Esophagus mucosa (tissue), 1 donor: ENCODE measurements at places on chromosomes 1 and 21. TPM values are rescaled to one million over a fixed set of nuclear protein-coding genes. Genes with fewer than 3 reads are reported as not detected.

SORT1 gene
- total RNA-seq, result 60.6 TPM

CLCA1 gene
- total RNA-seq, result 0.08 TPM

FASLG gene
- not detected for total RNA-seq

SLC44A5 gene
- total RNA-seq, result 0.60 TPM

RXFP4 gene
- not detected for total RNA-seq

GSTM3 gene
- 19.4 TPM for total RNA-seq

CYP4B1 gene
- total RNA-seq, result 13.5 TPM

KRTAP22-1 gene
- not detected for total RNA-seq

GRCh38 chr1:107843989-107844388, 121.0 kb downstream of the VAV3 start:
- ATAC-seq, result no peak

- ATAC-seq, result no peak
Observed at GRCh38 chr1:103459346-103459745, 66.2 kb upstream of the RNPC3 start.

- ATAC-seq, result peak; percentile 93
Observed at GRCh38 chr1:245085508-245086095, 69.2 kb upstream of the KIF26B start.

DNA sequence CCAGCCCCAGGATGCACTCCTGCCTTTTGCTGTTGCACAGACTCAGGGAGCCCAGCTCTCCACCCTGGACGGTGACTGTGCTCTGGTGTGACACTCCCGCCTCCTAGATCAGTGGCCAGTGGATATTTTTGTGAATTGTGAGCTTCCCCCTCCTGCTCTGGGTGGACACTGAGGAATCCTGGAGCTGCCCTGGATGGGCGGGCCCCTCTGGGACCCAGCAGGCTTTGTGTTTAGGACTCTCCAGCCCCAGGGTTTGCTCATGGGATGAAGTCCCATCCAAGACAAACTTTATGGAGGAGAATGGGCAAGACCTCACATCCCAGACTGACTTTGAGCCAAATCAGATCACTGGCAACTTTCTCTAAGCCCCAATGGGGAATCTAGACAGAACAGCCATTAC, 16.1 kb downstream of the SLC6A9 start:
- no peak for ATAC-seq

DNA sequence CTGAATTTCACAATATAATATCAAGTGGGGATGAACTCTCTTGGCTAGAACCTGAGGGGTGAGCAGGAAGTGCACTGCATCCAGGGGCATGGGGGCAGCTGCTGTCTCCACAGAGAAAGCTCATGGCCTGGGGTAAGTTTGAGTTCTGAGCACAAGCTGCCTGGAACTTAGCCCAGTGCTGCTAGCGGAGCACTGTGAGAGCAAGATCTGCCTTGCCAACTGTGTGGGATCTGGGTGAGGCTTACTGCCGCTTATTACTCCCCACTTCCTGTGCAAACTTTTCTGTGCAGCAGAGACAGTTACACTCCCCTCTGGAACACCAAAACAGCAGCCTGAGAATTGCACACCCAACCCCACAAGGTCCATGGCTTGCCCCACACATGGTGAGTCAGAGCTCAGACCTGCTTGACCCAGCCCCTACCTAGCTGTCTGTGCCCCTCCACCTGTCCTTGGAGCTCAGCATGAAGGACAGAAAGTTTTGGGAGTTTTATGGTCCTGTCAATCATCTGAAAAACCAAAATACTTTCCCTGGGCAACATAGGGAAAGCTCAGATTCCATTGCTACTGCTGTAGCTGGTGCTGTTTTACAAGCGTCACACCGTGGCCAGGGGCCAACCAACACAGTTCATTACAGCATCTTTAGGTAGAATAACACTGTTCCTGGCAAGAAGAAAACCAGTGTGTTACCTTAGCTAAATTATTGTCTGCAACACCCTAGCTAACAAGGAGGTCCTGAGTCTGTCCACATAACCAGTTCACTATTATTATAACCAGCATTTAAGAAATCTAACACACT, 762.1 kb upstream of the NEGR1 start:
- ATAC-seq, result no peak

DNA sequence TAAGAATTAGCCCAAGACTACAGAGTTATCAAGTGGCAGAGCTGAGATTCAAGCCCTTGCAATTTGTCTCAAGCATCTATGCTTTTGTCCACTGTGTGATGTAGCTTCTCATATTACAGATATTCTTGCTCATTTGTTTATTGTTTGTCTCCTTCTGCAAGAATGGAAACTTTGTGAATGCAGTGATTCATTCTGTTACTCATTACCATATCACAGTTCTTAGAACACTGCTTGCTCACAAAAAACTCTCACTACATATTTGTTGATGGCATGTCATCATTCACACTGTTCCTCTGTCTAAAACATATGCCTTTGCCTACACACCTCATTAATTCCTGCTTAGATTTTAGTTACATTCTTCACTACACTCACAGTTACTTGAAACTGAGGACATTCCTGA, 1198.9 kb downstream of the PLA2G4A start:
- ATAC-seq, result no peak

DNA sequence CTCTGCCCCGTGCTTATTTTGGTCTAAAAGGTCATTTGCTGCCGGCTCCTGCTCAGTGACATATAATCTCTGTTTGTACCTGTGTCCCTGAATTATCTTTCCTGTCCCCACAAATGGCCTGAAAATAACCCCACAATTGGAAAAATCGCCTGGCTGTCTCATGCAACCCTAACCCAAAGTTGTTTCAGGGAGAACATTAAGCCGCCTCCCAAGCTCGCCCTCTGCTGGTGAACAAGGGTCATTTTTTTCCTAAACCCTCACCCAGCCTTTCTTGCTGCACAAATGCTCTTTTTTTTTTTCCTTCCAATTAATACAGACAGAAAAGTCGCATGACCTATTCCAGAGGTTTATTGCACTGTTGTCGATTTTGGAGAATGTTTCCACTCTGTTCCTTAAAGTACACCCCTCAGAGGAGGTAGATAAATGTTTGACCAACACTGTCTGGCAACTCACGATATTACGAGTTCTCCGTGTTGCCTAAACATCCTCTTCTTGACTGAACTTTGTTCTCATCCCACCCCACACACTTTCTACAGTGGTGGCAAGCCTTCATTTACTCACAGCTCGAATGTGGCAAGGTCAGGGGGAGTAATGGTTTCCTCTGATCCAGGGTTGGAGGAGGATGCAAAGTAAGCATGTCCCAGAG, 148.7 kb downstream of the ZZZ3 start:
- ATAC-seq, result peak; percentile 46

DNA sequence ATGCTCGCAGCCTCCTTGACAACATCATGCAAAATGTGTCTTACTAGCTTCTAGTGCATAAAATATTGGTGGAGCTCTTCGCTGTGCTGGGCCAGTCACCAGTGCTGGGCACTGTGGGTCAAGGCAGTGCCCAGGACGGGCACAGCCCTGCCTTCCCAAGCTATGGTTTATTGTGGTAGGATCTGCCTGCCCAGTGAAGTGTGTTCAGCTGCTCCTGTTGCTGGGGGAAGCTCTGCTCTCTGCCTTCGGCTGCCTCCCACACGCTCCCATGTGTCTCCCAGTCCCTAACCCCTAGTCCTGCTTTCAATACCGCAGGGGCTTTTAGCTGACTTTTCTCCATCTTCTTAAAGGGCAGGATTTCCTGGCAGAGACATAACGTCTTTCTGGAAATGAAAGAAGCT, 15.7 kb downstream of the EPHX1 start:
- no peak for ATAC-seq

DNA sequence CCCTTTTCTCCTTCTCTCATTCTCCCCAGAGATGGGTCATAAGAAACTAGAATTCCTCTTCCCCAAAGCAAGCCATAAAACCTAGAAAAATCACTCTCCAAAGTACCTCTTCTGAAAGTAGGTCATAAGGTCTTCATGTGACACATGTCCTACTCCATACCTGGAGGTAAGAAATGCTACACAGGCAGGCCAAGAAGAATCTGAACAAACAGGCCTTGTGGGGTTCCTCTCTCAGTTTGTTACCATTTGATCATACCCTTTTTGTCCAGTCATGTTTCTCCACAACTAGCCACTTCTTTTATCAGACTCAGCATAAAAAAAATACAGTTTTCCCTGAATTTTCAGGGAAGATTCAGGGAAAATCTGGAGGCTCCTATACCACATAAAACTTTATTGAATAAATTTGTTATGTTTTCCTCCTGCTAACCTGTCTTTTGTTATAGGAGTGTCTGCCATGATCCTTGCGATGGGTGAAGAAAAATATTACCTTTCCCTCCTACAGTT, 134.4 kb upstream of the LMO4 start:
- no peak for ATAC-seq

- peak; percentile 74 for ATAC-seq
Observed at GRCh38 chr1:229191066-229191674, 79.7 kb upstream of the RAB4A start.

GRCh38 chr1:58824753-58825389, 41.0 kb upstream of the JUN start:
- peak; percentile 93 for ATAC-seq

DNA sequence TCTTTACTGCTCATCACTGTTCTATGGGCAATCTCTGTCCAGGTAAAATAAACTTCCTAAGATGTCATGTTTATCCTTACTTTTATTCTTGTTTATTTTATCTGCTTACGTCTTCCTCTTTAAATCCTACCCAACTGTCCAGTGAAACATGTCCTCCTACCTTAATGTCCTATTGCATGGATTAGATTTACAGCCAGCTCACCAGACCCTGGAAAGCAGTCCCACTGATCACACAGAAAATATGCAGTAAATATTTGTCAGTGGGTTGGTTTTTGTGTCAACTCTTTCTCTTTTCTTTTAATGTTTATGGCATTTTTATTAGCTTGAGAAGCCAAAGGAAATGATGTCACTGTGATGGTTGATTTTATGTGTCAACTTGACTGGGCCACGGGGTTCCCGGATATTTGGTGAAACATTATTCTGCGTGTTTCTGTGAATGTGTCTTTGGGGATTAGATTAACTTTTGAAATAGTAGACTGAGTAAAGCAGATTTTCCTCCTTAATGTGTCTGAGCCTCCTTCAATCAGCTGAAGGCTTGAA, 258.3 kb downstream of the SRGAP2C start:
- ATAC-seq, result no peak

DNA sequence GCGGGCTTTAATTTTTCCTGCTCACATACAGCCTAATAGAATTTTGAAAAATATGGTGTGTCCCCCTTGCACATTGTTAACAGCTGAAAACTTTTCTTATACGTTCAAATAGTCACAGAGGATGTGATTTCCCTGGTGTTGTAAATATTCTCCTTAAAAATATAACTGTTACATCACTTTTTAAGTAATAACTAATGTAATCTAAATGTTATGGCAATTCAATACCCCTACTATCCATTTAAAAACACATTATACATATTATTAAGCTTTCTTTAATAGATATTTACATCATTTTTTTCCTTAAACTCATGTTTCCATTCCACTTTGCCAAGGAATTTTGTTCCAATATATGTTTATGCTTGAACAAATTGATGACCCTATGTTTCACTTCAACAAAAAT, 85.5 kb upstream of the S1PR1 start:
- ATAC-seq, result no peak

DNA sequence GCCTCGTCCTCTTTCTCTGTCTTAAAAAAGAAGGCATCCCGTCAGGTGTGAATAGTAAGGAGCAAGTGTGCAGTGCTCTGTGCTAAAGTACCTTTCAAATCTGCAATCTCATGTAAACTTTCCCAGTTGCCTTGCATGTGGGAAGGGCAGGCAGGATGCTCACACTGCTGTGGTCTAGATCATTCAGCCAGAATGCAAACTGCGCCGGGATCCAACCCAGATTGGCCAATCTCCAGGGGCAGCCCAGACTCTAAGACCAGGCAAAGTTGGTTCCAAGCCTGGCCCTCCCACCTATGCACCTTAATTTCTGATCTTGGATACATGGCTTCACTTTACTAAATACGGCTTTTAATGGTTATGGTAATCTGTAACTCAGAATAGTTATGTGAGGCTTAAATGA, 3.2 kb upstream of the MAP1LC3C start:
- ATAC-seq, result no peak

DNA sequence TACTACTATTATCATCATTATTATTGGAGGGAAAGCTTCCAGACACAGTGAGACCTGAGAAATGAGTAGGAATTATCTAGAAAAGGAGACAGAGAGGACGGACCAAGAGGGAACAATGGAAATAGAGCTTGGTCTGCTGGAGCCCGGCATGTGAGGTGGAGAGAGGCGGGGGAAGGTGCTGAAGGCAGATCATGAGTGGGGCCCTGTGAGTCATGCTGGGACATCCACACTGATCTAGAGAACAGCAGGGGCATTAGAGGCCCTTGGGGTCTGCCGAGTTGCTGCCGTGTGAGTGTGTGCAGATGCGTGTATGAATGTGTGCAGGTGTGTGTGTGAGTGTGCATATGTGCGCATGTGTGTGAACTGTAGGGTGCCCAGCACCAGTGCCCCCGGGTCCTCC, 65.7 kb downstream of the TMCO4 start:
- no peak for ATAC-seq

GRCh38 chr1:216466162-216466801, 43.0 kb upstream of the USH2A start:
- ATAC-seq, result no peak
